ENCODE measurements at places on chromosomes 1 and 21.

DNA sequence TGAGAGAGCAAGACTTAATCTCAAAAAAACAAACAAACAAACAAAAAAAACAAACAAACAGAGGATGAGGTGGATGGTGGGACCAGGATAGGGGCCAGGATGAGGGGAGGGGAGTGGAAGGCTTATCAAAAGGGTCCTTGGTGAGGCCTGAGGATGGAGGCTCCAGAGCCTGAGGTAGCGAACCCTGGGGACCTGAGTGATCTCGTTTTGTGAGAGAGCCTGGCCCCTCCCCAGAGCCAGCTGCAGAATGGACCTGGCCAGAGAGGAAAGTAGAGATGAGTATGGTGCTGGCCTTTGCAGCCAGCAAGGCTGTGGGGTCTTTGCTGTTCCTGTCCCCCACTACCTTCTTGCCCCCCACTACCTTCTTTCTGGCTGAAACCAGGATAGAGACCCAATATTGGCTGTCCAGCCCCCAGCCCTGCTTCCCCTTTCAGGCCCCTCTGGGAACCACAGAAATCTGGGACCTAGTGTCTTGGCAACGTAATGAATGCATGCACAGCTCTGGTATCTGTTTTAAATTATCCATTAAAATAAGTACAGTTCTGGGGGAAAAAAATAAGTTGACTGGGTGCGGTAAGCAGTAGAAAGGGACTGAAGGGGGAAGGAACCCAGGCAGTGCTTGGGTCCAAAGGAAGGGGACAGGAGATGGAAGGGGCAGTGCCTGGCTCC is 1.1 kb upstream of the LMNA start:
- peaks cover 41% of the 10 kb centered on the region for H3K4me1 ChIP-seq
- peaks cover 11% of the 10 kb centered on the region for H3K27me3 ChIP-seq
- peak overlapping the region; percentile 77 for H3K27ac ChIP-seq
- H3K4me3 ChIP-seq = no peak overlapping the region
- H3K36me3 ChIP-seq = peaks cover 4% of the 10 kb centered on the region

DNA sequence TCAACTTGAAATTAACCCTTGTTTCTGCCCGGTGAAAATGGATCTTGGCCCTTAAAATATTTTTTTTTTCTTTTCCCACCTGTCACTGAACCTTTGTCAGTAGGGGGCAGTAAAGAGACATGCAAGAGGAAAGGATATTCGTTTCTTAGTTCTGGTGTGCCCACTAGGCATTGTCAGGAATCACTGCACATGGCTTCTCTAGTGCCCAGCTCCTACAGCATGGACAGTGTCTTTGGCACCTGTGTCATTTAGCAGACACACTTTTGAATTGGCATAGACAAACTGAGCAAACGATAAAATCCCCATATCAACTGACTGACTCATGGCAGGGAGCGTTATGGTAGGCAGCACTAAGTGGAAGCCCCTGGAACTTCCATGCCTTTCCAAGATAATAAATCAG is 1048.1 kb downstream of the BRINP3 start:
- H3K4me3 ChIP-seq = no peak overlapping the region
- no peaks in the 10 kb centered on the region for H3K27me3 ChIP-seq
- no peaks in the 10 kb centered on the region for H3K36me3 ChIP-seq
- no peak overlapping the region for H3K27ac ChIP-seq
- DNase-seq = no peak

- DNase-seq = no peak
- peak overlapping the region; percentile 44 for H3K4me3 ChIP-seq
- H3K4me1 ChIP-seq = peaks cover 37% of the 10 kb centered on the region
- H3K27ac ChIP-seq = no peak overlapping the region
Measured at GRCh38 chr1:19310061-19310460, 1.9 kb downstream of the AKR7A2 start.

DNA sequence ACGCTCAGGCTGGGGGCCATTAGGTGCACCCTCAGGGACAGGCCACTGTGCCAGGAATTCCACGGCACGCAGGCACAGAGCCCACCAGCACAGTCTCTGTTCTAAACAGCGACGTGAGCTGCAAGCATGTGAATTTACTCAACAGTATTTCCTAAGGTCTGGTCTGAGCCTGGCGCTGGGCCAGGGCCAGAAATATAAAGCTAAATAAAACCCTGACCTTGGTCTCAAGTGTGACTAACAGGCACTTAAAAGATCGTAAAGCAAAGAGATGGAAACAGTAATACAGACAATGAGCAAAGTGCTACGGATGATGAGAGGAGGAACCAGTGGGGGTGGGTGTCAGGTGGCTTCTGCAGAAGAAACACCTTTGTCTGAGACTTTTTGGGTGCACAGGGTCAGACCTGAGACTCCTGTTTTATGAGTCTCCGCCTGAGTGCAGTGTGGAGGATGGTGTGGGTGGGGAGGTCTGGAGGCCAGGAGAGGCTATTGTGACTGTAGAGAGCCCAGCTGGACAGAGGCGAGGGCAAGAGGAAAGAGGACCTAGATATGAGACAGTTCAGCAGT is 53.4 kb upstream of the EDN2 start:
- peaks cover 62% of the 10 kb centered on the region for H3K4me1 ChIP-seq
- peak overlapping the region; percentile 68 for H3K4me3 ChIP-seq
- peak; percentile 14 for DNase-seq
- peak overlapping the region; percentile 46 for H3K27ac ChIP-seq
- no peaks in the 10 kb centered on the region for H3K27me3 ChIP-seq

DNA sequence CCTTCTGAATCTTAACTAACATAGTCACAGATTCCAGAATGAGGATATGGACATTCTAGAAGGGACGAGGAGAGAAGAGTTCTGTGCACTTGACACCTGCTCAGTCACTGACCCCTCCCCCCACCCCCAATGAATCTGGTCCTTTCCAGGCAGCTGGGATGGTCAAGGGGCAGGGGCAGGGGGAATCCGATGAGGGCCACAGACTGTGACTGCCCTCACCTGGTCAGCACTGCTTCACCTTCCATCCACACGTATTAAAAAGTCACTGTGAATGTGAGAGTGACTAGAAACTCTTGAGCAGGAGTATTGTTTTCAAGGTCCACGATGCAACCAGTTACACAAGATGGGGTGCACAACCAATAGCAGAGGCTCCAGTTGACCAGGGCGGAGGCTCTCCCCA is 9.5 kb upstream of the PRAMEF12 start:
- H3K36me3 ChIP-seq = no peaks in the 10 kb centered on the region
- H3K27ac ChIP-seq = no peak overlapping the region
- no peaks in the 10 kb centered on the region for H3K4me1 ChIP-seq

Data from activated B cell treated with CpG ODN at 0.5 μM for 24 hours (primary cell).